ENCODE measurements at places on chromosomes 2 and 18. TPM values are rescaled to one million over a fixed set of nuclear protein-coding genes. Genes with fewer than 3 reads are reported as not detected.

DNA sequence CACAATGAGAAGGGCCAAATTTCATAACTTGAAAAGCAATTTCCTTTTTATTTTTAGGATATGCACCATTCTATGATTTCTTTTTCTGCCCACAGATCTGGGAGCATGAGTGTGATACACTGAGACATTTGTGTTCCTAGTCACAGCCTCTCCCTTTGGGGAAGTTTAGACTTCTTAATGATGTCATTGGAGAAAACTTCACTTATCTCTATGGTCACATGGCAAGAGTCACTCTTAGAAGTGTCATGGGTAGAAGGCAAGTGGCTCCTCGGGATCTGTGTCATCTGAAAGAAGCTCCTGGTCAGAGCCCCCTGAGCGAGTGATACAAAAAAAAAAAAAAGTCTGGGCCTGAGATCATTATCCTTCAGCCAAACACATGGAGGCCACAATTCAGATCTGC is 62.5 kb upstream of the LGALSL start:
- DNase-seq = peak; percentile 53

DNA sequence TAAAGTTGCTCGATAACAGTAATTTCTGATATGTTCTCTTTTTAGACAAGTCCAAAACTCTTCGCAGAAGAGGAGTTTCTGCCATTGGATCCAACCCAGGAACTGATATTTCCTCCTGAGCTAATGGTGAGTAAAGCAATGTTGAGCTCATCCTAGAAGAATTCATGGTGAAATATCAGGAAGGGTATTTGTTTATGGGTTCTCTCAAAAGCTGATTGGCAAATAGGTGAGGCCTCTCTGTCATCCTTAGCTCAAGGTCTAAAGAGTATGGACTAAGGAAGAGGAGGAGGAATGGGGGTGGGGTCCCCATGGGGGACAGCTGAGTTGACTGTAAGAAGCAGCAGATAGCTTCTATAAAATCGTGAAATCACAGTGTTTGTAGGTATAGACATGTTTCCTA is 18.2 kb downstream of the AOX1 start:
- DNase-seq = no peak

GRCh38 chr2:237213315-237214022 is 127.8 kb downstream of the COPS8 start:
- DNase-seq = no peak

DNA sequence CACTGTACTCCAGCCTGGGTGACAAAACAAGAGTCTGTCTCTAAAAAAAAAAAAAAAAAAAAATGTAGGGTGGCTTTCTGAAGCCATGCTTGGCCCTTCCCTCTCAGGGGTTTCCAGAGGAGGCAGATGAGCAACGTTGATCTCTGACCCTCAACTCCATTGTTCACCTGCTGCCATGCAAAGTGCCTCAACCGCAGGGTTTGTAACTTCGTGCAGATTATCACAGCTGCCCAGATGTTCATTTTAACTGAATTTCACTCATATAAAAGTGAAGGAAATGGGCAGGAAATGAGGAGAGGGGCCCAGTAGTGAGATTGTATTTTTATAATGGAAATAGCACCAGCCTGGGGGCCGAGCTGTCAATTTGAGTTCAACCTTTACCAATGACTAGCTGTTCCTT is 14.9 kb upstream of the B3GNT2 start:
- DNase-seq = no peak

- DNase-seq = no peak
Measured at GRCh38 chr2:236871500-236872001, 214.1 kb upstream of the COPS8 start.

Gene MPHOSPH10
- total RNA-seq = 52.1 TPM

Gene GAL3ST2
- 0.31 TPM for total RNA-seq

- DNase-seq = no peak
Measured at GRCh38 chr18:37422116-37422515, 143.5 kb downstream of the CELF4 start.

DNA sequence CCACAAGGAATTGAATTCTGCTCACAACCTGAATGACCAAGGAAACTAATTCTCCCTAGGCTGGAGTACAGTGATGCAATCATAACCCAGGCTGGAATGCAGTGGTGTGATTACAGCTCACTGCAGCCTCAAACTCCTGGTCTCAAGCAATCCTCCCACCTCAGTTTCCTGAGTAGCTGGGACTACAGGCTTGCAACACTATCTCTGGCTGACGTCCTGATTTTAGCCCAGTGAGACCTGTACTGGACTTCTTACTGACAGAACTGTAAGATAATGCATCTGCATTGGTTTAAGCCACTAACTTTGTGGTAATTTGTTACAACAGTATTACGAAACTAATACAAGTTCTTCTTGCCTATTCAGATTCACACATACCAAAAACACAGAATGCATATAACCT is 9.5 kb upstream of the KDSR start:
- no peak for DNase-seq

DNA sequence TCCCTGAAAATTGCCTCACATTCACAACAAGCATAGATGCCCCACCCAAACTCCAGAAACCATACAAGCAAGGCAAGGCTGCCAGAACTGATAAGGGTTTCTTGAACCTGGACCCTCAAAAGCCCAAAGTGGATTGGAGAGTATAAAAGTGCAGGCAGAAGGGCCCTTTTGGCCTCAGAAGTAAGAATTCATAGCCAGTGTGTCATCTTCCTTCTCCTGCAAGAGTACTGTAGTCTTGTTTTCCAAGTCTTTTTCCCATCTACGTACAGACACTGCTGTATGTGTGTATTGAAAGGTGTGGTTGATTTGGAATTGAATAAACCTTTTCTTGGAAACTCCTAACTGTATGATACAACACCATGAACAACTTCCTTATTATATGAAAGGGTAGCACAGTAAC is 46.8 kb downstream of the ZC3H15 start:
- DNase-seq = peak; percentile 29

GRCh38 chr18:32383050-32383819 is 87.4 kb downstream of the GAREM1 start:
- no peak for DNase-seq

DNA sequence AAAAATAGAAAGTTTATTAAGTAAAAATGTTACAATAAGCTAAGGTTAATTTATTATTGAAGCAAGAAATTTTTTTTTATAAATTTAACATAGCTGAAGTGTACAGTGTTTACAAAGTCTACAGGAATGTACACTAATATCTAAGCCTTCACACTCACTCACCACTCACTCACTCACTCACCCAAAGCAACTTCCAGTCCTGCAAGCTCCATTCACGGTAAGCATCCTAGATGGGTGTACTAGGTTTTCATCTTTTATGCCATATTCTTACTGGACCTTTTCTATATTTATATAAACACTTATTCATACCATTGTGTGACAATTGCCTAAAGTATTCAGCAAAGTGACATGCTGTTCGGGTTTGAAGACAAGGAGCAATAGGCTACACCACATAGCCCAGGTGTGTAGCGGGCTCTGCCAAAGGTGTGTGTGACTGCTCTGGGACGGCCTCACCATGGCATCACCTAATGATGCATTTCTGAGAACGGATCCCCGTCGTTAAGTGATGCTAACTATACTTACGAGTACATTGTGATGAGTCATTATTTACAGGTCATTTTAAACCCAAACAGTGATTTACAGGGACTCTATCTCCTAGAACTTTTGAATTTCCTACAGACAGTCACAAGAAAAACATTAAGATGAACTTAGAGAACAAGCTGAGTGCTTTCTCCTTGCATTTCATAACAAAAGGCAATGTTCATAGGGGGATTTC is 76.3 kb upstream of the ID2 start:
- DNase-seq = no peak

Gene HOXD8
- not detected for total RNA-seq

DNA sequence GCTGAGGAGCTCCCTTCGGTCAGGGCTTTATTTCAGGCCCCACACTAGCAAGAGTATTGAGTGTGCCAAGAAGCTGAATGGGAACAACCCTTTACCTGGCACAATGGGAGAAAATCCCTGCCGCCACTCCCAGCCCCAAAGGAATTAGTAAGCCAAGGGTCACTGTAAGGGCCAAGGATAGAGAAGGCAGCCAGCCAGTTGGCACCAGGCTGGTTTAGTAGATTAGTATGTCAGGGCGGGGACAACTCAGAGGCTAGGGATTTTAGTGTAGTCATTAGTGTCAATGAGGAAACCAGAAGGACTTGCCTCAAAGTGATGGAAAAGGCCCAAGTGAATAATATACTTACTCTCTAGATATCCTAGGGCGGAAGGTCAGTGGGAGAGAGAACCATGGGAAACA is 34.9 kb upstream of the CYP26B1 start:
- DNase-seq = no peak

DNA sequence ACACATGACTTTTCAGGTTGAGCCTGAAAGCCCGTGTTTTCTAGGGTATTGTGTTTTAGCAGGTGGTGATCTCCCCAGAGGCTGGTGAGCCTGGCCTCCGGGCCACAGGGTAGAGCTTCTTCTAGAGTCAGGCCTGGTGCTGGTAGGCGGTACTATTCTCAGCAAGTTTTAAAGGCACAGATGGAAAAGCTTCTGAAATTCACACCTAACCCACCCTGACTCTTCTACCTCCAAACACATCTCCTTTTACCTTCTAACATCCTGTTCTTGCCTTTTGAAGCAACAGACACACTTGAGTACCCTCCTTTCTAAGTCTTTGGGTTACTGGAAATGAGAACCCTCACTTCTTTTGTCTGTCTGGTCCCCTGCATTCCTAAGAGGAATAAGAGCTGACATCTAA is 191.1 kb downstream of the SETBP1 start:
- DNase-seq = no peak

Gene LYG2
- total RNA-seq = not detected

DNA sequence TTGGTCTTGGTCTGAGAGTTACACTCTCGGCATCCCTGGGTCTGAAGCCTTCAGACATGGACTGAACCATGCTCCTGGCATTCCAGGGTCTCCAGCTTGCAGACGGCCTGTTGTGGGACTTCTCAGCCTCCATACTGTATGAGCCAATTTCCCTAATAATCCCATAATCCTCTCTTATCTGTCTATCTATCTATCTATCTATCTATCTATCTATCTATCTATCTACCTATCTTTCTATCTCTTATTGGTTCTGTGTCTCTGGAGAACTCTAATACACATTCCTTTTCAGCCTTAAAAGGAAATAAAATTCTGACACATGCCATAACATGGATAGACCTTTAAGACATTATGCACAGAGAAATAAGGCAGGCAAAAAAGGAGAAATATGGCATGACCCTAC is 24.4 kb downstream of the SLC39A6 start:
- no peak for DNase-seq

- DNase-seq = no peak
Measured at GRCh38 chr18:13625843-13626543, 100.4 kb downstream of the FAM210A start.

Gene AQP12A
- not detected for total RNA-seq

Gene KCNJ3
- total RNA-seq = not detected

Gene CROCC2
- total RNA-seq = not detected

Gene ZNF396
- 2.0 TPM for total RNA-seq

GRCh38 chr2:218829868-218830451 is 1.6 kb downstream of the PRKAG3 start:
- DNase-seq = no peak

DNA sequence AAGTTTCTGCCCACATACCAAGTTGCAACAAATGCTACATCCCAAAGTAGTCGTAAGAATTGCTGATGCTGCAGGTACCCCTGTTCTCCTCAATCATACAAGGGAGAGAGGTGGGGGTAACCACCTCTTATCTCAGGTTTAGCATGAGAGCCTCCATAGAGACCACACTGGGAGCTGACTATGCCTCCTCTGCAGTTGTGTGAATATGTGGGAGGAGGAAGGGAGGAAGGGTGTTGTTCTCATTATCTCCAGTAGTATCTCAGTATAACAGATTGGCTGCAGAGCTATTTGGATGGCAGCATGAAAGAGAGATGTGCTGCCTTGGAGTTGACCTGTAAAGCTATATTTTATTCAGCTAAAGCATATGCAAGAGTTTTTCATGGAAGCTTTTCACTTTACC is 690.7 kb downstream of the KCNJ3 start:
- DNase-seq = no peak

Gene ATP6V1C2
- total RNA-seq = not detected

- no peak for DNase-seq
Measured at GRCh38 chr2:47002480-47003381, 87.1 kb upstream of the MCFD2 start.

Gene GLI2
- total RNA-seq = 0.24 TPM

Gene LYPD6
- total RNA-seq = not detected

GRCh38 chr2:218805627-218806026 is 23.7 kb downstream of the CYP27A1 start:
- DNase-seq = no peak

Gene ARHGAP28
- 5.2 TPM for total RNA-seq

DNA sequence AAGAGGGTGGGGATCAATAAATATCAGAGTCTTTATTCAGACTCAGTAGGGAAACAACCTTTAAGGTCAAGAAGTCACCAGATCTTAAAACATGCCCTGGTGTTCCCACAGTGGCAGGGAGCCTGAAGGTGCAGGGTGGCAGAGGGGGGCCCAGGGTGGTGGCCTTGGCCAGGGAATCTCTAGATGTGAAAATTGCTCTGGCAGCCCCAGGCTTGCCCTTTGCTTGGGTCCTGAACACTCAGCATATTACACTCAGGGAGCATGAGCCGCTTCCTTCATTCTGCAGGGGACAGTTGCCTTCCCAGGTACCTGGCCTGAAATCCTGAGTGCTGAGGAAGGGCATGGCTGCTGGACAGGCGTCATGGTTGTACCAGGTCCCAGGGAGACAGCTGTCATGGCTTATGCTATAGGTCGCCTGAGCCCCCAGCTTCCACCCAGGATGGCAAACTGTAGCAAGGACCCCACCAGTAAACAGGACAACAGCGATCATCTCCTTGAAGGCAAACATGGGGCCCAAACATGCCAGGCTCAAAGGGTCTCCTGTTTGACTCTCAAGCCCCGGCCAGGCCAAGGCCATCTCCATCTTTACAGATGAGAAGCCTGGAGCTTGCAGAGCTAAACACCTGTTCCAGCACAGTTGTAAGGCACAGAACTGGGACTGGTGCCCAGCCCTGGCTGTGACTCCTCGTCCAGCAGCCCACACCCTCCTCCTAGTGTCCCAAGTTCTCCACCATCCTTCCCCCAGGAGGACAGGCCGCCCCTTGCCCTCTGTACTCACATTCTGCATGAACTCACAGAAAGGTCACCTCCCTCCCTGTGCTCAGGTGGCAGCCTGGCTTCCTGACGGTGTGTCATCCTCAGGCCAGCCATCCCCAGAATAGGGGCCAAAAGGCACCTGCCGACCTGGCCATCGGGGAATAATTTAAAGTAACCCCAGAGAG is 14.6 kb downstream of the ABCG8 start:
- DNase-seq = peak; percentile 3

Gene PELI1
- total RNA-seq = 15.7 TPM

Gene PLCD4
- total RNA-seq = not detected

- no peak for DNase-seq
Measured at GRCh38 chr2:125373293-125373692, 1282.7 kb upstream of the GYPC start.

Gene BMP10
- 0.89 TPM for total RNA-seq

Gene ADRA2B
- not detected for total RNA-seq

DNA sequence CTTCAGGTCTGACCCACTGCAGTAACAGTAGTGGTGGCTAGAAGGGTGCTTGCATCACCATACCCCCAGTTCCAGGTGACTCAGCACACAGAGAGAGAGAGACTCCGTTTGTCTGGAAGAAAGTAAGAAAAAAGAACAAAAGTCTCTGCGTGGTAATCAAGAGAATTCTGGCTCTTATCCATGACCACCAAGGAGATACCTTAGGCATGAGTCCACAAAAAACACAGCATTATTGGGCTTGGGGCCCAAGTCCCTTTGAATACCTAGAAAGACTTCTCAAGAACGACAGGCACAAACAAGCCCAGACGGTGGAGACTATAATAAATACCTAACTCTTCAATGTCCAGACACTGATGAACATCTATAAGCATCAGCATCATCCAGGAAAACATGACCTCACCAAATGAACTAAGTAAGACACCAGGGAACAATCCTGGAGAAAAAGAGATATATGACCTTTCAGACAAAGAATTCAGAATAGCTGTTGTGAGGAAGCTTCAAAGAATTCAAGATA is 21.7 kb upstream of the BAZ2B start:
- no peak for DNase-seq
